Activated T-cell treated with anti-CD3 and anti-CD28 coated beads, Interleukin-2, amount 50 U/mL, for 1 hour (primary cell): ENCODE measurements at places on chromosomes 12 and 14.
A peak's percentile ranks its signal among the peaks of the same experiment; 100 is the strongest.

GRCh38 chr12:89085421-89085820 is 266.9 kb downstream of the DUSP6 start:
- no peak for DNase-seq

DNA sequence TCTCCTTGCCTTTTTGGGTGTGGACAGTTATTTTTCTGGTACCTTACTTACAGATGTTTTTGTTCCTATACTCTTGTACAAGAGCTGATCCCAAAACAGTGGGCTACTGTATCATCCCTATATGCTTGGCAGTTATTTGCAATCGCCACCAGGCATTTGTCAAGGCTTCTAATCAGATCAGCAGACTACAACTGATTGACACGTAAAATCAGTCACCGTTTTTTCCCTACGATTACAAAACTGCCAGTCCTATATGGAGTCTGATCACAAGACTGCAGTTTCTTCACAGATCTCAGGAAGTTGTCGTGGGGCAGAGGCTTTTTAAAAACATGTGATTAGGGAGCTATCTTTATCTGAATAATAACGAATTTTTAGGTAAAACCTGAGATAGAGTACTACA is 1.3 kb downstream of the LYSET start:
- DNase-seq = no peak

GRCh38 chr12:110174373-110174996 is 50.3 kb downstream of the IFT81 start:
- no peak for DNase-seq

- DNase-seq = no peak
These were observed 81.7 kb upstream of the PRB2 start for GRCh38 chr12:11477110-11477509.

- no peak for DNase-seq
These were observed 293.6 kb downstream of the NELL2 start for GRCh38 chr12:44582521-44582920.

DNA sequence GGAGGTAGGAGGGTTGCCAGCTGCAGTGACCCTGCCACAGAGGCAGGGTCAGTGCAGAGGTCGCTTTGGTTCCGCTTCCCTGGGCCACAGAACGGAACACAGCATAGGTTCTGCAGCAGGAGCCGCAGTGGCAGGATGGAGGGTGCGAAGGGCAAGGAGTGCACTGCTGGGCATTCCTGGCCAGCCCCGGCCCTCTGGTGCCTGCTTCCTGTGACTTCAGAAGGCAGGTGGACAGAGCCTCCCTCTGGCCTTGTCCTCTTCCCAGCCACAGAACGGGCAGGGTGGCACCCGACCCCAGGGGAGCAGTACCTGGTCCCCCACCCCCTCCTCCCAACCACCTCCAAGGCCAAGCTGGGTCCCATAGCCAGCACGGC is 37.7 kb downstream of the SLC8B1 start:
- DNase-seq = no peak

DNA sequence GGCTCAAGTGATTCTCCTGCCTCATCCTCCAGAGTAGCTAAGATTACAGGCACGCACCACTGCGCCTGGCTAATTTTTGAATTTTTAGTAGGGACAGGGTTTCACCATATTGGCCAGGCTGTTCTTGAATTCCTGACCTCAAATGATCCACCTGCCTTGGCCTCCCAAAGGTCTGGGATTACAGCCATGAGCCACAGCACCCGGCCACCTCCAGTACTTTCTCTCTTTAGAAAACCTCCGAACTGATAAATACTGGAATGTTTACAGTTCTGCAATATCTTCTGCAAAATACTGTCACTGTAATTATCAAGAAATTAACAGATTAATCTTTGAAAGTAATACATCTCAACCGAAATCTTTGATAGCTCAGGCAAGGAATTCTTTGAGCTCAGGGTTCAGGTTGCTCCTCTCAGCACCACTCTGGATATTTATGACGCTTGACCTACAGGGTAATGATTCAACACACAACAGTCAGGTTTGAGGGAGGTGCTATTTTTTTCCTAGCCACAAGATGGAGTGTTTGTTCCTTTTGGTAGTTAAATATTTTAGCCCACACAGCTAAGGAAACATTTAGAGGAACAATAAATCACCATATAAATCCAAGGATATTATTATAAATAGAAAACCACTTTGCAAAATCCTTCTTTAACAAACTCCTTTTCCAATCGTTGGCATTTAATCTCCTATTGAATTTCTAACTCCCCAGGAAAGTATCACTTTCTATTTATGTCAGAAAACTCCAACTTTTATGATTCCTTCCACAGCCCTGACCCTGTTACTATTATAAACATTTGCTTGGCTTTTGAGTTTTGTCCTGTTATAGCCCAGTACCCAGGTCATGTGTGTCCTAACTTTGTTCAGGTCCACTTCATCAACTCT is 48.6 kb upstream of the GTF2A1 start:
- DNase-seq = no peak

DNA sequence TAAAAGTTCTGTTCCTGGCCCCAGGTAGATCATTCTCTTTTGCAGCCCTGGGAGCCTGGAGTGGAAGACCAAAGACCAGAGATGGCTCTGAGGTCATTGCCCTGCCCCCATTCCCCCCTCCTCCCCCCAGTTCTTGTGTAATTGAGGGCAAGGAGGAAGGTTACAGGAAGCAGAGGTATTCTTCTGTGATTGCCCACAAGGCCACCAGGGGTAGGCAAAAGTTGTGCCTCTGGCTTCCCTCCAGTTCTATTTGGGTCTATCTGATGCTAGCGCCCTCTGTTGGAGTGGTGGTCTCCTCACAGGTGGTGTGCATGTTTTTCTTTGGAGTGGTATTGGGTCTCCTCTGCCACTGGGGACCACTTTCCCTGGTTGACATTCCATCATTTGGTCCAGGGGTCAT is 41.2 kb upstream of the CRY1 start:
- peak; percentile 23 for DNase-seq

DNA sequence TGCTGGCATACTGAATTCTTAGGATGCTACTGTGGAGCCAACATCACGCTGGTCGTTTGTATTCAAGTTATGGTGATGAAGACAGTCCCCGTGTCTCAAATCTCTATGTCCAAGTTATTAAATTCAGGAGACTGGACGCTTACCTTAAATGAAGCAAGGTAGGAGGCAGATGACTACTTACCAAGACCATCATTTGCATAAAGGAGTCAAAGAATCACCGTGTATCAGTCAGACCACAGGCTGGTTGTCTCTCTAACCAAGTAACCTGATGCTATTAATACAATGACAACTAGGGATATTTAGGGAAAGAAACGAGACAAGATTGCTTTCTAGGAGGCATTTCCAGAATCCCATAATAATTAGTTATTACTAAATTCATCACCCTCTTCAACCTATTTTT is 78.1 kb upstream of the FRMD6 start:
- DNase-seq = no peak

DNA sequence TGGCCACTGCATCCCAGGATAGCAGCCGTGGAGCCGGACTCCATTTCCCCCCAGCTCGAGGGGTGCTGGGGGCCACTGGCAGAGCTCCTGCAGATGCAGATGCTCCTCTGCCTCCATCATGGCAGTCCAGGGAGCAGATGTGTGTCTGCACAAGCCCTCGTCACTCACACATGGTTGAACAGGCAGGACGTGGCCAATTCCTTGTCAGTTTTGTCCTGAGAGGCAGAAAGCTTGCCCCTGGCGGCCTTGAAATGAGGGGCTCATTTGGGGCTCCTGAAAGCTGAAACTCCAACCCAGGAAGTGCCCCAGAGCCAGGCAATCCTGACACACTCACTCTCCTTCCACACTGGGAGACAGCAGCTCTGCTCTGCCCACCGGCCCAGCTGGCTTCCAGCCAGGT is 100.9 kb upstream of the C14orf180 start:
- no peak for DNase-seq

- no peak for DNase-seq
These were observed 247.8 kb downstream of the MSRB3 start for GRCh38 chr12:65526311-65526710.
